Activated gamma-delta T cell treated with Interleukin-2 at 50 U/mL for 16 hours (primary cell): ENCODE measurements at places on chromosomes 16 and 17.

DNA sequence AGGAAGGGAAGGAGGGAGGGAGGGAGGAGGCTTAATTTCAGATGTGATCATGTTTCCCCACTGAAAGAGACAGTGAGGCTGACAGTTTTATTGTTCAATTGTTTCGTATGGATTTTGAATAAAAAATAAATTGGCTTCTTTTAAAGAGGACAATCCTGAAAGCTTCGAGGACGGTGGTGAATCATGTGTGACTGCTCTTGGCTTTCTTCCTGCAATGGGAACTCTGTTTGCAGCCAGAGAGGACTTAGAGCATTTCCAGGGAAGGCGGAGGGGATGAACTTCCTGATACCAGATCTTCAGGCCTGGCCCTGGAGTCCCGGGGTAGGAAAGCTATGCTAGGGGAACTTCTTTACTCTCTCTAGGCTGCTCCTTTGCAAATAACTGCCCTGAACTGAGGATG lies 72.8 kb upstream of the C16orf82 start:
- no peak for DNase-seq

GRCh38 chr17:10169290-10169689 lies 29.1 kb downstream of the GAS7 start:
- no peak for DNase-seq

DNA sequence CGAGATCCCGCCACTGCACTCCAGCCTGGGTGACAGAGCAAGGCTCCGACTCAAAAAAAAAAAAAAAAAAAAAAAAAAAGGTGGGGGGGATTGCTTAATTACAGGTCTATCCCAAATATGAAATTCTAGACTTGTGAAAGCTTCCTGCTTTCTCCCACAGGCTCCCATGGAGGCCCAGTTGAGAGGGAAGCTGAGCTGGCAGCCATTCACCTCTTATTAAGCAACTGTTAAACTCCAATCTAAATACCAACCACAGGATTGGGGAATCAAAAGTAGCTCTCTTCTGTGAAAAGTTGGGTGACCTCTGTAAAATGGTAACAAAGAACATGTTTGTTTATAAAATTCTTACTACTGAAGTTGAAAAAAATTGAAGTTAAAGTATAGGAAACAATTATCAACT lies 45.8 kb upstream of the STAC2 start:
- no peak for DNase-seq

GRCh38 chr16:57167953-57168352 lies 17.9 kb downstream of the PSME3IP1 start:
- DNase-seq = no peak

- DNase-seq = no peak
These were observed 11.7 kb downstream of the HDAC5 start for GRCh38 chr17:44111777-44112176.

- no peak for DNase-seq
These were observed 874 bp downstream of the WWP2 start for GRCh38 chr16:69762814-69763598.

DNA sequence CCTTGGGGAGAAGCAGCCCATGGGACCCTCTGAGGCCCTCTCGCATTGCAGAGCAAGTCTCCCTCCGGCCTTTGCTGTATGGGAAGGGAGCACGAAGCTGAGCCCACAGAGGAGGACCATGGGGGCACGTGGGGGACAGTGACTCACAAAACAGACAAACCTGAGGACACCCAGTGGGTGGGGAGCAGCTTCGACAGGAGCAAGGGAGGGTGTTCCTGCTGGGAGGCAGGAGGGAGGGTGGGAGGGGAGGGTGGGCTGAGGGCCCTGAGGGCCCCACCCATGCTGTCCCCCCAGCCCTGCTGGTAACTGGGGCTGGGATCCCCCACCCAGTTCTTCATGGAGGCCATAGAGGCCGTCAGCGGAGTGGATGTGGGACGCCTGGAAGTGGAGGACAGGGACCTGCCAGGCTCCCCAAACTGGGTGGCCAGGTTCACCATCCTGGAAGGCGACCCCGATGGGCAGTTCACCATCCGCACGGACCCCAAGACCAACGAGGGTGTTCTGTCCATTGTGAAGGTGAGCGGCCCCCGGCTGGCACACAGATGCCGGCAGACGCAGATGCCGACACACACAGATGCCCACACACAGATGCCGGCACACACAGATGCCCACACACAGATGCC lies 12.5 kb downstream of the SLC22A31 start:
- no peak for DNase-seq

GRCh38 chr17:48734333-48735061 lies 5.9 kb upstream of the HOXB13 start:
- DNase-seq = no peak

- DNase-seq = no peak
These were observed 33.8 kb upstream of the SSTR2 start for GRCh38 chr17:73130977-73131376.

DNA sequence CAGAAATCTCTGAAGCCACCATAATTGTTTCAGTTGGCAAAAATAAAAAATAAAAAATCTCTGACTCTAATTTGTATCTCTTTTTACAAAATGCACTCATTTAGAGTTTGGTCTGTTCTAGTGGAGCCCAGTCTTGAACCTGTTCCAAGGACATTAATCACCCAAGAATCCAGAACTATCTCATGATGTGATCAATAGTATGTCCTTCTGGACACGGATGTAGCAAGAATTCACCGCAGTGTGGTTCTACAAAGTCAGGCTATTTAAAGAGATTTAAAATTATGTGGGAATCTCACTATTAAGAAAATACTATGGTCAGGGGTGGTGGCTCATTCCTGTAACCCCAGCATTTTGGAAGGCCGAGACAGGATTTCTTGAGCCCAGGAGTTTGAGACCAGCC lies 21.8 kb upstream of the ANKFN1 start:
- DNase-seq = no peak

- DNase-seq = no peak
These were observed 9.7 kb downstream of the CSF3 start for GRCh38 chr17:40024901-40025300.

DNA sequence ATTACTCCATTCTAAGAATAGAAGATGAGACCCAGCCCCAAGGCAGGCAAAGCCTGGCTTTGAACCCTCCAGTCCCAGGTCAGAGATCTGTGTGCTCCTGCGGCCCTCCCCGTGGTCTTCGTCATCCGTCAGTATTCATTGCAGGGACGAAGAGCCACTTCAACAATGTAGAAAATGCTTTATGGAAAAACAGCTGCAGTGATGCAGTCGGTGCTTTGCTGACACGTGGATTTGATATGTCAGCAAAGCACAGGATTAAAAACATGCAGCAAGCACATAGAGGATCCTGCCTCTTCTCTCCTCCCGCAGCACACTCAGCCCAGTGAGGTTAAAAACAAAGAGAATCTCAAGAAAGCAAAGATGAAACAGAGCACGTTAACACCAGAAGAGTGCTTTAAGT lies 117.1 kb upstream of the AXIN2 start:
- no peak for DNase-seq

DNA sequence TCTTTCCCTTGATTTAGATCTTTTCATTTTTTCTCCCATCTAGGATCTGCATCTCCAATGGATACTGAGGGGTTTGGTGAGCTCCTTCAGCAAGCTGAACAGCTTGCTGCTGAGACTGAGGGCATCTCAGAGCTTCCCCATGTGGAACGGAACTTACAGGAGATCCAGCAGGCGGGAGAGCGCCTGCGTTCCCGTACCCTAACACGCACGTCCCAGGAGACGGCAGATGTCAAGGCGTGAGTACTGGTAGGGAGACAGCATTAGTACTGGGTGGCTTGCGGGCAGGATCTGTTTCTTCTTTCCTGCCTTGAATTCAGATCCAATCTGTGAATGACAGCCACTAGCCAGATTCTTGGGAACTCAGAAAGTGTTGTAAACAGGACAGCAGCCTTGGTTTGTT lies 18.3 kb downstream of the NUP93 start:
- no peak for DNase-seq

DNA sequence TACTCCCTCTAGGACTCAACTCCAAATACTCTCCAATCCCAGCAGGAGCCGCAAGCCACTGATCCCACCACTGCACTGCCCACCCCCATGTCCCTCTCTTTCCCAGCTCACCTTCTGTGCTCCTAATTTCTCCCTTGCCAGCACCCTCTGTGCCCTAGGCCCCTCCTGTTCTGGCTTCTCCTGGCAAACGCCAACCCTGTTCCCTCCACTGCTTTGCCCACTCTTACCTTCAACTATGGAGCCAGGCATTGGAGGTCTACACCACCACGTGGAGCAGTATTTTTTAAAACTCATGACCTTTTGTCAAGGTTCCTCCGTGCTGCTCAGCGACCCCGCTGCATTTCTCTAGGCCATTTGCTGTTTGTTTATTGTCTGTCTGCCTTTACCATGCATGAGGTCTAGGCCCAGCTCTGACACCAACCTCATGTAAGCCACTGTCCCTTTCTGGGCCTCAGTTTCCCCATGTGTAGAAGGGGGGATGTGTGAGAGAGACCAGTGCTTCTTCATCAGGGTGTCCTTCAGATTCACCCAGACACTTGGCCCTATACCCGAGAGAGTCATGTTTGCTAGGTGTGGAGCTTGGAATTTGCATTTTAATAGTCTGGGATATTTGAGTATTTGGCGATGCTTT lies 4.6 kb downstream of the CCDC102A start:
- no peak for DNase-seq

GRCh38 chr17:3892095-3892998 lies 506 bp downstream of the CAMKK1 start:
- DNase-seq = peak; percentile 77

GRCh38 chr16:68388124-68388523 lies 60.2 kb downstream of the SMPD3 start:
- DNase-seq = no peak

- no peak for DNase-seq
These were observed 39.0 kb downstream of the NEUROD2 start for GRCh38 chr17:39568702-39569101.

DNA sequence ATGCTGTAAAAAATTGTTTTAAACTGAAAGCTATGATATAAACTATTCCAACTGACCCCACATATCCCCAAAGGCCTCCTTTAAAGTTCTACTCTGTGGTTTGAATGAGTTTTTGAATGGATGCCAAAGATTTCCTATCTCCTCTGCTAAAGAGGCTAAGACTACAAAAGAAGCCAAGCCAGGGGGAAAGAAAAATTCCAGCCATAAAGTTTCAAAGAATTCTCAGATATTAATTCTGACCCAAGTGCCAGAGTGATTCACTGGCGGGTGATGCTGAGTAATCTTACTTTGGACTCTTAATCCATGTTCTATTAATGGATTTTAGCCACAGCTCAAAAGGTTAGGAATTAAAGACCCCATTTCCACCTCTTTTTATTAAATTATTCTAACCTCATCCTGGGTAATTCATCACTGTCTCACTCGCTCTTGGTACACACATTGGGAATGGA lies 60.7 kb downstream of the HS3ST3A1 start:
- no peak for DNase-seq

- DNase-seq = no peak
These were observed 12.6 kb upstream of the ASGR1 start for GRCh38 chr17:7191571-7192270.

DNA sequence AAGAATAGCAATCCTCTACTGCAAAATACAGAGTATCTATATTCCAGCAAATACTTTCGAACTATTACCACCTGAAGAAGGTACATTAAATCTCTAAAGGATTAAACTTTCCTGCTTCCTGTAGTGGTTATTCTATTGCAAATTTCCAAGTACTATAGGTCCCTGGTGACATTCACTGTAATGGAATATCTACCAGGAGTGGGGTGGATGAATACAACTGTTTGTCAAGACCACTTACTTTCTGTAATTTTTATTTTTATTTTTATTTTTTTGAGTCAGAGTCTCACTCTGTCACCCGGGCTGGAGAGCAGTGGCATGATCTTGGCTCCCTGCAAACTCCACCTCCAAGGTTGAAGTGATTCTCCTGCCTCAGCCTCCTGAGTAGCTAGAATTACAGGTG lies 389.5 kb downstream of the TMEM114 start:
- no peak for DNase-seq

DNA sequence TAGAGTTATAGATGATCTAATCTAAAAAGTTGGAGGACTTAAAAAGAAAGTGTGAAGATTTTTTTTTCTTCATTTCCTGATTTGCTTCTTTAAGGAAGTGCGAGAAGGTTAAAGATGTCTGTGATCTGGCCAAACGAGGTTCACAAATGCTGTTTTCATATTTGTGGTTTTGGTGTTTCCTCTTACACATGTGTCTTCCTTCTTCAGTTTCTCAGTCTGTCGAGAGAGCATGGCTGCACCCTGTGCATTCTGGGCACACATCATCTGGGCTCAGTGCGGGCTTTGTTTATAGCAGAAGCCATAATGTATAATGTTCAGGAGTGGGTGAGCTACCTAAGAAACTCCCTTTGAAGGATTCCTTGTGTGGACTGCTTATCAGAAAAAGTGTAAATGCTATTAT lies 260.4 kb upstream of the TBX2 start:
- DNase-seq = peak; percentile 47

DNA sequence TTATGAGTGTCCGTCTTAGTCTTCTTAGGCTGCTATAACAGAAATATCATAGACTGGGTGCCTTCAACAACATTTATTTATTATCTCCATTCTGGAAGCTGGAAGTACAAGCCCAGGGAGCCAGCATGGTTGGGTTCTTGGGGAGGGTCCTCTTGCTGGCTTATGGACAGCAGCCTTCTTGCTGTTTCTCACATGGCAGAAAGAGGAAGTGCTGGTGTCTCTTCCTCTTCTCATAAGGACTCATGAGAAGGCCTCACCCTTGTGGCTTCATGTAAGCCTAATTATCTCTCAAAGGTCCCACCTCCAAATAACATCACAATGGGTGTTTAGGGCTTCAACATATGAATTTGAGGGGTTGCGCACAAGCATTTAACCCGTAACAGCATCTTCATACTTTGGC lies 207.0 kb upstream of the COX10 start:
- DNase-seq = no peak

GRCh38 chr17:59561042-59561441 lies 4.4 kb upstream of the DHX40 start:
- DNase-seq = no peak

GRCh38 chr17:36880268-36880905 lies 56.9 kb upstream of the LHX1 start:
- DNase-seq = no peak

- peak; percentile 30 for DNase-seq
These were observed 419.4 kb downstream of the SOX9 start for GRCh38 chr17:72539981-72540897.

DNA sequence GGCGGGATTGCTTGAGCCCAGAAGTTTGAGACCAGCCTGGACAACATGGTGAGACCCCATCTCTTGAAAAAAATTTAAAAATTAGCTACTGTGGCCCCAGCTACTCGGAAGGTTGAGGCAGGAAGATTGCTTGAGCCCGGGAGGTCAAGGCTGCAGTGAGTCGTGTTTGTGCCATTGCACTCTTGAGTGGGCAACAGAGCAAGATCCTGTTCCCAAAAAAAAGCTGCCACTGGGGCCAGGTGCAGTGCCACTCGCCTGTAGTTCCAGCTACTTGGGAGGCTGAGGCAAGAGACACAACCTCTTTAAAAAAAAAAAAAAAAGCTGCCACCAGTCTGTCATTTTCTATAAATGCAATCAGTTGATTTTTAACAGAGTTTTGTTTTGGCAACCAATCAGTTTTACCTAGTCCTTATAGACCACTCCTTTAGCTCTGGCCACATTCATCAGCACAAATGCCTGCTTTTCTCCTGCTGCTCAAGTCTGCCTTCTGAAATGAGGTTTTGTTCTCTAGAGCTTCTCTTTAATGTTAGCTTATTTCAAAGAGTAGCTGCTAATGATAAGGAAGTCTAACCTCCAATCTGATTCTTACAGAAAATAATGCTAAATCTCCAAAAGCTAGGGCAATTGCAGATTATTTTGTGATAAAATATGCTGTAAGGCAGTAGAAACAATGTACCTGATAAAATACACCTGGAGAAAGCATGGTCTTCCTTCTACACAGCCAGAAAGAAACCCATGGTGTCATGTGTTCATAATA lies 64.8 kb downstream of the TUBD1 start:
- no peak for DNase-seq
